Progenitor cell of endocrine pancreas (in vitro differentiated cells): ENCODE measurements at places on chromosomes 1 and 21. TPM values are rescaled to one million over a fixed set of nuclear protein-coding genes. Genes with fewer than 3 reads are reported as not detected.

Gene CELA2A
- not detected in 2 replicates for total RNA-seq

DNA sequence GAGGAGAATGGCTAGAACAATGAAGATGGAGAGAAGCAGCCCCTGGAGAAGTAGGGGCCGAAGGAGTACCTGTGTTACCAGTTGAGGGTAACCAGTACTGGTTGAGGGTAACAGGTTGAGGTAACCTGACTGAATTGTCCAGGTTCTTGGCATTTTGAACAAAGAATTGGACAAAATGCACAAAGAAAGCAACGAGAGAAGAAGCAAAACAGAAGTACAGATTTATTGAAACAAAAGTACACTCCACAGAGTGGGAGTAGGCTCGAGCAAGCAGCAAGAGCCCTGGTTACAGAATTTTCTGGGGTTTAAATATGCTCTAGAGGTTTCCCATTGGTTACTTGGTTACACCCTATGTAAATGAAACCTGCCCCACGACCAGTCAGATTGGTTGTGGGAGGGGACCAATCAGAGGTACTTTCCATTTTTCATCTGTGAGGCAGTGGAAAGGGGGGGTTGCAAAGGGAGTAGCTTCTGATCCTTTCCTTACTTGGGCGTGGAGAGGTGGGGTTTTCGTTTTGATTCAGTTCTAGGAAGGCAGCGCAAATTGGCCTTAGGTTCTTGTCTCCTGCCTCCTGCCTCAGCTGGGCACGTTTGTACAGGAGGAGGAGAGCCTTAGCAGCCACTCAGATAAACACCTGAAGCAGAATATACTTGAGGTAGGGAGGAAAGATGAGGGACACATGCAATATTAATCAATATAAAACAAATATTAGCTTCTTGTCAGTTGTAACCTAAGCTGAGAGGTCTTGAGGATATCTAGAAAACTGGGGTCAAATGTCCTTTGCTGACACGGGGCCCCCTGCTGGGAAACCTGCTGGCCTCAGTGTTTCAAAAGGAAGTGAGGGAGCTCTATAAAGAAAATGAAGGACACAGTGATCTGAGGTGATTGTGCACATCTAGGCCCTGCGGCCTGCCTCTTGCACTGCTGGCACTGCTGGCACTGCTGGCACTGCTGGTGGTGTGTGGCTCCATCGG is 14.3 kb upstream of the LSM10 start:
- no peak for DNase-seq
- H3K27me3 ChIP-seq = no peaks in the 10 kb centered on the region
- peak overlapping the region; percentile 29 for H3K27ac ChIP-seq
- peaks cover 15% of the 10 kb centered on the region for H3K36me3 ChIP-seq
- H3K4me1 ChIP-seq = peaks cover 3% of the 10 kb centered on the region

DNA sequence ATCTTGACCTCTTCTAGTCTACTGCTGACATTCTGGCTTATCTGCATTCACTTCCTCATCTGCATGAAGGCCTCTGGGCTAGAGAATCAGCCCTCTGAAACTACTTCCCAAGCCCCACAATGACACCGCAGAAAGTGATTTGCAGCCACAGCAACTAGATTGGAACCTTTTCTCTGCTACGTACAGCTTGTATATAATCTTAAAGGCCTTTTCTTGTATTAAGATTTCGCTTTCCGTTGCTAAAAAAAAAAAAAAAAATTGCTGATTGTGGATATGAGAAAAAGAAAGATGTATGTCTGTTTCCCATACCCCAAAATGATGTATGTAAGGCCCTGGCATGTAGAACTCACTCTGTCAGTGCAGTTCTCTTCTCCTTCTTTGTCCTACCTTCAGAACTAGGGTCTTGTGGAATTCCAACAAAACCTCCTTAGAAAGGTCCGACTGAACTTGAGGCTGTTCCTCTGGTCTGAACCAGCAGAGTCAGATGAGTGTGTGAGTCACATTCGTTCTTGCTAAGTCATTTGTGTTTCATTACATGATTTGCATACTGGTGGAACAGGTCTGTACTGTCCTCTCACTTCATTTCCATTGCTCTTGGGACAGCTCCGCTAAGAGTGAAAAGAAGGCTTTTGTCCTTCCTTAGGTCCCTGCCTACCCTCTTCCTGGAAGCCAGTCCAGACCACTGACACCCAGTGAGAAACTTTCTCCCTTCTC is 62.7 kb downstream of the PLPP3 start:
- H3K4me1 ChIP-seq = peaks cover 22% of the 10 kb centered on the region
- peaks cover 5% of the 10 kb centered on the region for H3K36me3 ChIP-seq
- peak overlapping the region; percentile 30 for H3K4me3 ChIP-seq
- peak overlapping the region; percentile 99 for H3K27ac ChIP-seq

DNA sequence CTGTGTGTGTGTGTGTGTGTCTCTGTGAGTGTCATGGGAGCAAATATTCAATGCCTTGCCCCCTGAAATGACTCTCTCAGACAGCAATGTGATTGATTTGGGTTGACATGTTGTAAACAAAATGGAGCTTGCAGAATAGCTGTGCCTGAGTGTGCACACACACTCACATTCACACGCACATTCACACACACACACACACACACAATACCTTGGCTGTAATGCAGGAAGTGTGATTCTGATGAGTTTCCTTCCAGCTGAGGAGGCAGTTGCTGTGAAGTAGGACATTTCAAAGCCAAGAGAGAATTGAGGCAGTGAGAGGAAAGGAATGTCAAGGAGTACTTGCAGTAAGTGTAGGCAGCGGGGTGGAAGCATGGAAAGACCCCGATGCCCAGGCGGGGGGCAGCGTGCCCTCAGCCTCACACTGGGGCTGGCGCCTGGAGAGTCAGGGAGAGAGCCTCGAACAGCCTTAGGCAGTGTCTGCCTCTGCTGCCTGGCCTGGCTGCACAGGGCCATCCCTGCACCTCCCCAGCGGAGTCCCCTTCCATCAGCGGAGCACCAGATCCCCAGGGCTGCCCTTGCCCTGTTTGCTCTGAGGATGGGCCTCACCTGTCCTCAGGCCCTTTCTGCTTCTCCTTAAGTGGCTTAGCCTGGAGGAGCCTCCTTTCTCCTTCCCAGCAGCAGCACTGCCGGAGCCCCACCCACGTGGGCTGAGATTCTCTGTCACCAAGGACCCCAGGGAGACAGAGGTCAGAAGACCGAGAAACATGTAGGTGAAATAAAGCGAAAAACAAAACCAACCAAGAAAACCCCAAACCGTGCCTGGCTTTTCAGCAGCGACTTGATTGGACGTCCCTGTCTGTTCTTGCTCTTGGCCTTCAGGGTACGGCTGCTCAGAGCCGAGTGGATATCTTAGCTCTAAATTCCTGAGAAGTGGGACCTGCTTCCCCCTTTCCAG is 9.2 kb downstream of the VASH2 start:
- H3K27ac ChIP-seq = no peak overlapping the region
- DNase-seq = no peak
- H3K27me3 ChIP-seq = no peaks in the 10 kb centered on the region
- H3K4me1 ChIP-seq = no peaks in the 10 kb centered on the region

- H3K36me3 ChIP-seq = no peaks in the 10 kb centered on the region
- no peak overlapping the region for H3K4me3 ChIP-seq
- peaks cover 17% of the 10 kb centered on the region for H3K4me1 ChIP-seq
- no peak for DNase-seq
These were observed 480.2 kb upstream of the RUNX1 start for GRCh38 chr21:35529171-35529863.
